ENCODE measurements at places on chromosomes 7 and 10. TPM values are rescaled to one million over a fixed set of nuclear protein-coding genes. Genes with fewer than 3 reads are reported as not detected.

BTAF1 gene
- total RNA-seq = 47.6 TPM

CPEB3 gene
- 1.7 TPM for total RNA-seq

CPA2 gene
- not detected for total RNA-seq

STAM gene
- total RNA-seq = 20.3 TPM

EIF5AL1 gene
- 0.20 TPM for total RNA-seq

ZNF239 gene
- total RNA-seq = 1.9 TPM

PON1 gene
- total RNA-seq = not detected

ORAI2 gene
- 61.1 TPM for total RNA-seq

MCM10 gene
- total RNA-seq = 61.7 TPM

LYZL1 gene
- not detected for total RNA-seq

PRSS37 gene
- total RNA-seq = not detected

GPR85 gene
- total RNA-seq = not detected

CCDC172 gene
- not detected for total RNA-seq

NPFFR1 gene
- total RNA-seq = not detected

TFPI2 gene
- total RNA-seq = not detected

ASZ1 gene
- total RNA-seq = not detected

CYP26A1 gene
- total RNA-seq = not detected

IL6 gene
- total RNA-seq = 0.66 TPM
